ENCODE measurements at places on chromosomes 16 and 17.

- no peak for DNase-seq
Measured at GRCh38 chr16:5874899-5875298, 777.3 kb upstream of the EEF2KMT start.

DNA sequence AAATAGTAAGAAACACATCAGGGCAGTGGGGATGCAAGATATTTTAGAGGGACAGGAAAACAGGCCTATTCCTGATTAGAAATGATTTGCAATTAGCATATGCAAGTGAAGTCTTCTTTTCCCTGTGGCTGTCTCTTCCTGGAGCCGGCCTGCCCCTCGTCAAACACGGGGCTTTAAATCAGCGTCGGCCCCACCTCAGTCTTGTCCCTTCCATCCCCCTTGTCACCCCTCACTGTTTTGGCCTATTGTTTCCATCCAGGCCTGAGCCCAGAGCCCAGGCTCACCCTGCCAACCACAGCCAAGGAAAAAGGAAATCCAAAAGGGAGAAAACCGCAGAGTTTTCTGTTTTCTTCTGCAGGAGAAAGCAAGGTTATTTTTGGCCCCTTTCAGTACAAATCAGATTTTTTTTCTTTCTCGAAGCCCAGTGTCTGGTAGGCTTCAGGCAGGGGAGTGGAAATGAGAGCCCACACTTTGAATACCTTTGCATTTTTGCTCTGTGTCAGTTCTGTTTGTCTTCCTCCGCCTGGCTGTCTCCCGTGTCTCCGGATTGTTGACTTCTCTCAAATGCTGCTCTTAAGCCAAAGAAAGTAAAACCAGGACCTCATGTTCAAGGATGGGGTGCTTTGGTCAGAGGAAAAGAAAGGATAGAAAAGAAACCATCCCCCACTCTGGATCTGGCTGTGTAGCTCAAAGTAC, 399.9 kb upstream of the CDH11 start:
- no peak for DNase-seq

DNA sequence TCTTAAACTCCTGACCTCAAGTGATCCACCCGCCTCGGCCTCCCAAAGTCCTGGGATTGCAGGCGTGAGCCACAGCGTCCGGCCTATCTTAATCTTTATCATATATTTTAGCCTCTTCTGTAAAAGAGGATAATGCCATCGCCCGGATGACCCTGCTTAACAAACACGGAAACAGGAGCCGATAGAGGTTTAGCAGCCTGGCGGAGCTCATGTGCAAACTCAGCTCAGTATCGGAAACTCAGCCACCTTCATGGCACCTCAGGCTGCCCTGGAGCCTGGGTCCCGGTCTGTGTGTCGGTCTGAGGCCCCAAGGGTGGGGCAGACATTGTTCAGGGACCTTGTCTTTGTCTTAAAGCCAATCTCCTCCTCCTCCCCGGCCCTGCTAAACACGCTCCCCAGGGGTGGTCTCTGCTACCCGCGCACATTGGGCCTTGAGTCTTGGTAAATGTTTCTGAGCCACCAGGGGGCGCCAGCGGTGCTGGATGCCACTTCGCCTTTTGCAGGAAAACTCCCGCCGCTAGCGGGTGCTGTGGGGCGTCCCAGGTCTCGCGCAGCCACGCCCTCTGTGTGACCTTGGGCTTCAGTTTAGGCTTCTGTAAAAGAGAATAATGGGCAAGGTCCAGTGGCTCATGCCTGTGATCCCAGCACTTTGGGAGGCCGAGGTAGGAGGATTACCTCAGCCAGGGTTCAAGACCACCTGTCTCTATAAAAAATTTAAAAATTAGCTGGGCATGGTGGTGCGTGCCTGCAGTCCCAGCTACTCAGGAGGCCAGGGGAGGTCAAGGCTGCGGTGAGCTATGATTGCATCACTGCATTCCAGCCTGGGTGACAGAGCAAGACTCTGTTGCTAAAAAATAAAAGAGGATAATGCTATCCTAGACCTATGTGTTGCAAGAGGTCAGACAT, 2.7 kb downstream of the CETP start:
- no peak for DNase-seq

DNA sequence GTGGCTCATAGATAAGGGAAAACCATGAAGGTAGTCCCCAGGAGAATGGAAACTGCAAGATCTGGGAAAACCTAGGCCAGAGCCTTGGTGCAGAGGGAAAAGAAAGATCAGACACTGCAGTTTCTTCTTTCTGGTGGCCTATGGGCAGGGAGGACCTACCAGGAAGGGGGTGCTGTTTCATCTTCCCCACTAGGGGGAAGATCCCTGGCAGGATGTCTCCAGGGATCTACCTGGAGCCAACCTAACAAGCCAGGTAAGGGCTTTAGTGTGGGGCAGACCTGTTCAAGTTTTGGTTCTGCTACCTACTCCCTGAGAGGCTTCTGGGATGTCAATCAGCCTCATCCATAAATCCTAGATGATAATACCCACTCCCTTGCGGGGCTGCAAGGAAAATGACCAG, 21.4 kb downstream of the TOM1L2 start:
- no peak for DNase-seq

- DNase-seq: no peak
Measured at GRCh38 chr17:47804461-47804860, 17.1 kb downstream of the OSBPL7 start.

GRCh38 chr17:2406271-2406902, 5.5 kb upstream of the MNT start:
- DNase-seq: no peak

DNA sequence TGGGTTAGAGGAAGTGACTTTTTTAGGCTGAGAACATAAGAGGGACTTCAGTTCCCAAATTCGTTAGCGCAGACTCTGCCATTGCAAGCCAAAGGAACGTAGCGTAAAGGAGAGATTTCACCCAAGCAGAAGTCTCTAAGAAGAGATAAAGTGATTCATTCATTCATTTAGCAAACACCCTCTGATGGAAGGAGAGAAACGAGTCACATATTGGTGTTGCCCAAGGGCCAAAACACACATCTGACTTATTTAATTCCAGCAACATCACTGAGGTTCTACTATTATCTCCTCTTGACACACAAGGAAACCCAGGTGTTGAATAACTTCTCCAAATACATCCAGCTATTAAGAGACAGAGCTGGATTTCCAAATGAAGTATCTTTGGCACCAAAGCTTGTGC, 85.7 kb upstream of the CACNG3 start:
- DNase-seq: no peak

- no peak for DNase-seq
Measured at GRCh38 chr16:88854306-88855111, 2.2 kb downstream of the GALNS start.

- DNase-seq: no peak
Measured at GRCh38 chr16:4805231-4805630, 2.8 kb upstream of the ROGDI start.

DNA sequence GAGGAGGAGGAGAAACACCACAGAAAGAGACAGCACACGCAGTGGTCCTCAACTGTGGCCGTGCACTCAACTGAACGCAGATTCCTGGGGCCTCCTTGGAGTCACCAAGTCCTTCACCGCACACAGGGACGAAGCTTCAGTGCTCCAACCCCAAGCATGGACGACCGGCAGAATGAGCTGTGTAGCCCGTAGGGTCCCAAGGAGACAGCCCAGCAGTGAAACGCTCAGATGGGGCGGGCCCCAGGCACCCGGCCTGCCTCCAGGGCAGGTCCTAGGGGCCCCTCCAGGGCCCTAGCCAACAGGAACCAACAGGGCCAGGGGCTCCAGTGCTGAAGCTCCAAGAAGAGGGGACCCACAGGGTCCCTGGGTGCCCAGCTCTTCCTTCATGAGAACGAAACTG, 13.2 kb downstream of the RAB40B start:
- DNase-seq: no peak
